ENCODE measurements at places on chromosomes 1 and 21.
A peak's percentile ranks its signal among the peaks of the same experiment; 100 is the strongest.

DNA sequence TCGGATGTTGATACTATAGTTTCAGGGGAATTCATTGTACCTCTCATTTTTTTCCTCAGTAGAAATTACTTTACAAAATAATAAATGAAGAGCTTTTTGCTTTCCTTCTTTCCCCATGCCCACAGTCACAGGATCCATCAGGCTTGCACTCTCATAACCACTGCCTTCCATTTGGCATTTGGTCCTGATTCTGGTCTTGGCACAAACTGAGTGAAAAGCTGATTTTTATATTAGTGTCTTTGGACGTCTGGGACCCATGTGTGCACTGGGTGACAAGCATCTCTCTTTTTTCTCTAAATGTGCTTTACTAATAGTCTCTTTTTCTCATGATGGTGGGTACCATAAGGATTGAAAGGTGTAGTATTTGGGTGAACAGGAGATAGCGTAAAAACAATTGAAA lies 2.8 kb downstream of the ELAVL4 start:
- no peak for DNase-seq

DNA sequence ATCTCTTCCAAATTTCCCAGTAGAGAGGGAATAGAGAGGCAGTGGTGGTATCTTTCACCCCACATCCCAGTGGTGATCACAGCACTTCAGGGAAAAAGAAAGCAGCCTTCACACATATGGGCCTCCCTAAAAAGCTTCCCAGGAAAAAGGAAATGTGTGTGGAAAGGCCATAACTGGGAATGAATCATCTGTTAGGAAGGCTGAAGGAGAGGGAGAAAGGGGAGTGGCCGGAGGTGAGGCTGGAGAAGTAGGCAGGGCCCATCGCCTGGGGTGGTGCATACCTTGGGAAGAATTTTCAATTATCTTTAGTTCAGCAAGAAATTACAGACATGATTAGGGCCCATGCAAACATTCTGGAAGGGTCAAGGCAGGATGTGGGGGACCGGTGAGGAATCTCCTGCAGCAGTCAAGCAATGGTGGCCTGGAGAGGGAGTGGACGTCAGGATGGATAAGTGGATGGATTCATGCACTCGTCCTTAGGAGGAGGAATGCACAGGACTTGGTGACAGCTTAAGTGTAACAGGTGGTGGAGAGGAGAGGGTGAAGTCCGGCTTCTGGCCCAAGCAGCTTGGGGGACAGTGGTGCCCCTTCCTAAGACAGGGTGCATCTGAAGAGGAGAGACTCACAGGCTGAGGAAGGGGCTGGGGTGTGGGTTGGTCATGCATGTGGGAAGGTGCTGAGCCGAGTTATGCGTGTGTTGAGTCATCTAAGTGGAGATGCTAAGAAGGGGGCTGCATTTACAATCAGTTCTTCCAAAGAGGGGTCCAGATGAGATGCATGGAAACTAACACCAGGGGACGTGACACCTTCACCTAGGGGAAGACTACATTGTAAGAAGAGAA lies 17.9 kb downstream of the HIVEP3 start:
- DNase-seq: no peak

DNA sequence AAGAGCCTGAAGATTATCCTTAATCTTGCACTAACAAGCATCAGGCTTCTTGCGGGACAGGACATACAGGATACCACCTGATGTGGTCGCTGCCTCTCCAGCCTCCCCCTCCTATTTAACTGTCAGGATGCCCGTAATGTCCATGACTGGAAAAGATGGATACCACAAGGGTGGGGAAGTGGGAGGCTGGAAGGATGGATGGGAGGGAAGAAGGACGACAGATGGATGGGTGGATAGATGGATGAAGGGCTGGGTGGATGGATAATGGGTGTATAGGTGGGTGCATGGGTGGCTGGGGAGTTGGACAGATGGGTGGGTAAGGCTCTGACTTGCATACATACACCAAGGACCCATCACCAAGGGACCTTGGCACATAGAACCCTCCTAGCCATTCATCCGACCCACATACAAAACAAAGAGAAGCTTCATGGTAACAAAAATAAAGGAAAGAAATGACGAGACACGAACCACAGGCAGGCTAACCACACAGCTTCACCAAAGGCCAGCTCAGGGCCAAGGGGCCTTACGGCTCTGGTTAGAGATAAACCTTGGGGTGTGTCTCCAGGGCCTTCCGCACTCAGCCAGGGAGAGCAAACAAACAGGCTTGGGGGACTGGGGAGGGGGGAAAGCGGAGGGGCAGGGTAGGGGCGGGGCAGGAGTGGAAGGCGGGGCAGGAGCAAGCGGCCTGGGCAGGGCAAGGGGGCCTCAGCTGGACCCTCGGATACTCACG lies 50.5 kb downstream of the HSPG2 start:
- DNase-seq: no peak

DNA sequence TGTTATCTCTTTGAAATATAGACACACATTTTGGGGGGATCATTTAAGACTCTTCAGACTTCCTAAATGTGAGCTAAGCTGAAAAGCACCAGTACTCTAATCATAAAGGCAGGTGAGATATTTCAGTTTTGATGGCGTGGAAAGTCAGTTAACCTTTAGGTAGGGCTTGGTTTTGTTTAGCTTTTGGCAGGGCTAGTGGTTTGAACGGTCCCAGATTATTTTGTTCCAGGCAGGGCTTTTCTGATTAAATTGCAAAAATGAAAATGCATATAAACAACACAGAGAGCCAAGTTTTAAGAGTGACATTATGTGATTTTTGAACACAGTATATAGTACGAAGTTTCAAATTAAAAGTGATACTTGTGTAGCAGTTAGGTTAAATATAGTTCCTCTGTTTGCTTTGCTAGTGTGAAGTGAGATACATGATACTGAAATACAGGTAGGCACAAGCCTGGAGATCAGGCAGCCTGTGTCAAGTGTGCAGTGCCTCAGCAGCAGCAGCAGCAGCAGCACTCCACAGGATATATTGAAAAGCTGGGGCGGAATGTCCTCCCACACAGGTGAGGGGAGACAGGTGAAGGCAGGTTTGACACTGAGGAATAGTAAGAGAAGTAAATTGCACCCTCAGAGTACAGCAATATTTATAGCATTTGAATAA lies 47.4 kb downstream of the CAMTA1 start:
- DNase-seq: no peak

GRCh38 chr1:91685994-91686393 lies 185.3 kb downstream of the CDC7 start:
- no peak for DNase-seq

DNA sequence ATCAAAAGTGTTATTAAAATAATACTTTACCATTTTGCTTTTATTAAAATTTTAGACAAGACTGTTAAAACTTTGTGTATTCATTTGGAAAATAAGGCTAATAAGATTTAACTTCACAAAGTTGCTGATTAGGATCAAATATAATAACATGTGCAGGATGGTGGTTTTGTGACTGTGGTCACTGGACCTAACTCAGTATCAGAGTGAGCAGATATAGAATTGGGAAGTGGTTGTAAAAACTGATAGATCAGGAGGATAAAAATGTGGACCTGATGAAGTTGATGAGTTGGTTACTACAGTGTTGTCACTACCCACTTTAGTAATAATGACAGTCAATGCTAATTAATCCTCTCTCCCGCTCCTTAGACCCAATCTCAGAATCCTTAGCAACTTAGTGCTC lies 186.4 kb downstream of the AKT3 start:
- DNase-seq: no peak

DNA sequence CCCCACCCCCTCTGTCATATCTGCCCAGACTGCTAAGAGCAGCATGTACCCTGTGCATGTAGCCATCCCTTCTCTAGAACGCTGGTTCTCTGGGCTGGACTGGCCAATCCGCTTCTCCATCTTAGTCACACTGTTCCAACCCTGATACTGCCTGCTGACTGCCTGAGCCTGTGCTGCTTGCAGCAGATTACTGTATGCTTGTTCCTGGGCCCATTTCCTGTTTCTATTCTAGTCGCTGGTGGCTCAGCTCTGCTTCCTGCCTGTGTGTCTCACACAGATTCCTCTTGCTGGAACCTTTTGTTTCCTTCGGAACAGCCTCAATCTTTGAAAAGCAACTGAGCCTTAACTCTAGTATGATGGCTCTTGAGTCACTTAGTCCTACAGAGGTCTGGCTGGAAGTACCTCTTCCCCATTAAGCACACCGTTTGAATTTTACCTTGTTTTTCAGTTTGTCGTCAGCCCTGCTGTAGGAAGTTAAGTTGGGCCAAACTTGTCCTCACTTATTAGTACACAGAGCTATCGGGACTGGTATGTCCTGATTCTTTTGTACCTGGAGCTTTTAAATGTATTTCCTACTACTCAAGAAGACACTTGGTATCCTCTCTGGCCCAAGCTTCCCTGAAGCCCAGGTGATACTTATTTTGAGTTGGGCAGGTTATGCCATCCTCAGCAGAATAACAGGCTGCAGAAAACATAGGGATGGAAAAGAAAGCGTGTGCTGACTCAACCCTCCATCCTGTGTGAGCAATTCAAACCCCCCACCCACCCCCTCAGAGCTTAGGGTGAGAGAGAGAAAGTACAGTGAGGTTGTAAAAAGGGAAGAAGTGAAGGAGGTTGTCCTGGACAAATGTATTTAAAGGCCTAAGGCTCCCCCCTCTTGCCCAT lies 43.4 kb upstream of the PIGV start:
- peak; percentile 44 for DNase-seq

DNA sequence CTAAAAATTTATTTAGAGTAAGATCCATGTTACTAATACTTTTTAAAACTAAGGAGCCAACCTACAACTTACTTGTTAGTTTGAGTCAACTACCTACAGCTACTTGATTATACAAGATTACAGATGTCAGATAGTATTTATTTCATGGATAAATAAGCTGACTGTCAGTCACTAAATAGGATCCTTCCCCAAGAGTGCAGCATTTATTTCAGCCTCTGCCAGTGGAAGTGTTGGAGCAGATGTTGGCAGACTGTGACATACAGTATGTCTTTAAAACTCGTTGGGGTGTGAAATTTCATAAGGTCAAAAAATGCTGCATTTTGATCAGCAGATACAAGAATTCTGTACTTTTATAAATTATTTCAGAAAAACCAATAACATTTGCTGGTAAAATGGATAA lies 156.2 kb downstream of the AKT3 start:
- no peak for DNase-seq

DNA sequence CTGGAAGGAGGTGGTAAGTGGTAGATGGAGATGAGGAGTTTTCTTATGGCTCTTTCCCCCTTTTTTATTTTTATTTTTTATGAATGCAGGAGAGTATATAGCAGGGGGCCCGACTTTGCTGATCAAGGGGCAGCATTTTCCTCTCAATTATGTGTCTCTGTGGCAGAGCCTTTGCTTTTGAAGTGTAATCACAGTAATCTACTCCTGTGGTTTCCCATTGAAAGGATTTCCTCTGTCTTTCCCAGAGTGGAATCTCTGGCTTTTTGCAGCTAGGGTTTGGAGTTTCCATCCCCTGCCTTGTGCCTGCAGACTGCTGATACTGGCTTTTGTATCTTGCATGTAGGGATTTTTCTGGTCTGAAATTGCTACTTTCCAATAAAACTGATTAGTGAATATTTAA lies 29.1 kb downstream of the ARID1A start:
- DNase-seq: peak; percentile 68

GRCh38 chr21:31334648-31335121 lies 9.4 kb downstream of the TIAM1 start:
- DNase-seq: no peak

- DNase-seq: no peak
Observed at GRCh38 chr1:100230765-100231164, 18.9 kb downstream of the DBT start.

GRCh38 chr1:116340506-116341231 lies 32.4 kb upstream of the ATP1A1 start:
- no peak for DNase-seq

- peak; percentile 91 for DNase-seq
Observed at GRCh38 chr1:154943649-154944400, 7.3 kb upstream of the PMVK start.

GRCh38 chr1:220750131-220750515 lies 2.0 kb downstream of the MTARC2 start:
- no peak for DNase-seq

GRCh38 chr1:161702250-161702649 lies 4.8 kb upstream of the FCRLA start:
- no peak for DNase-seq

- DNase-seq: no peak
Observed at GRCh38 chr21:15094706-15095105, 29.9 kb upstream of the NRIP1 start.

GRCh38 chr1:117615474-117615873 lies 9.6 kb downstream of the TENT5C start:
- no peak for DNase-seq

- no peak for DNase-seq
Observed at GRCh38 chr1:109887271-109887670, 23.4 kb upstream of the CSF1 start.

GRCh38 chr1:6461538-6462411 lies 4.2 kb downstream of the TNFRSF25 start:
- DNase-seq: no peak
